ENCODE measurements at places on chromosomes 2 and 18. TPM values are rescaled to one million over a fixed set of nuclear protein-coding genes. Genes with fewer than 3 reads are reported as not detected.

KIAA2012 gene
- total RNA-seq, result 0.16 TPM

SLC8A1 gene
- total RNA-seq, result 229 TPM

ANO7 gene
- total RNA-seq, result 0.41 TPM

GRCh38 chr2:186992597-186992996 is 143.6 kb upstream of the ZSWIM2 start:
- H3K36me3 ChIP-seq, result no peaks in the 10 kb centered on the region
- DNase-seq, result no peak
- no peaks in the 10 kb centered on the region for H3K27me3 ChIP-seq

DNA sequence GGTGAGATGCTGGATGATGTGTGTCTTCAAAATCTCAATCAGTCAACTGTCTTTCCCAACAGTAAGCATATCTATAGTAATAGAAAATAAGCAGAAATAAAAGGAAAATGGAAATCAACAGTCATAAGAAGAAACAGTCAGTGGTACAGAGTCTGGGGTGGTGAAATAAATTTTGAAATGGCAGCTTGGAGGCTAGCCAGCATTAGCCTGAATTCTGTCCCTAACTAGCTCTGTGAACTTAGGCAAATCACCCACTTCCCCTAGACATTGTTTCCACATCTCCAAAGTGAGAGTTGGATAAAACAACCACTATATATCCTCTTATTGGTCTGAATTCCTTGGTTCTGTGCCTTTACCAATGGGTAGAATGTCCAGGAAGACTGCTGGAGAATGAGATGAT is 189.7 kb upstream of the REV1 start:
- H3K4me3 ChIP-seq, result no peak overlapping the region
- H3K36me3 ChIP-seq, result no peaks in the 10 kb centered on the region
- no peak overlapping the region for H3K27ac ChIP-seq
- no peaks in the 10 kb centered on the region for H3K27me3 ChIP-seq
- no peaks in the 10 kb centered on the region for H3K4me1 ChIP-seq
- no peak for DNase-seq

DNA sequence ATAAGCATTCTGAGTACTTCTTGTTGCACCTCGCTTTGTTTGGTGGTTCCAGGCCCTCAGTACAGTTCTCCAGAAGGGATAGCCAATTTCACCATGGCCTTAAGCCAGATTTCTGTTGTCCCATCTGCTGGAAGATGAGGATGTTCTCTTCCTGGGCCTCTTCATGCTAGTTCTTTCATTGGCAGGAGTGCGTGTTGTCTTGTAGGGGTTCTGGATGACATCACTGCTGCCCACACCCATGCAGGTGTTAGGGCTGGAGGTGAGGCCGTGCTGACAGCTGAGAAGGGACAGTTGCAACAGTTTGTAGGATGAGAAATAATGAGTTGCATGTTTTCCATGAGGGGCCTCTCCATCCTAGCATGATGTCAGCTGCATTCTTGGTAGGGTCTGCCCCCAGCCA is 142.9 kb downstream of the LDLRAD4 start:
- no peaks in the 10 kb centered on the region for H3K36me3 ChIP-seq
- H3K27me3 ChIP-seq, result no peaks in the 10 kb centered on the region
- no peak overlapping the region for H3K27ac ChIP-seq
- no peak for DNase-seq
- H3K4me1 ChIP-seq, result peaks cover 23% of the 10 kb centered on the region

- H3K36me3 ChIP-seq, result no peaks in the 10 kb centered on the region
- H3K4me3 ChIP-seq, result no peak overlapping the region
- no peaks in the 10 kb centered on the region for H3K27me3 ChIP-seq
- no peak for DNase-seq
These were observed 46.9 kb upstream of the GREB1L start for GRCh38 chr18:21194871-21195771.

Measured in sigmoid colon (tissue), 7 donors.